Activated gamma-delta T cell treated with anti-CD3 and anti-CD28 coated beads, Interleukin-2, amount 50 U/mL, for 16 hours (primary cell): ENCODE measurements at places on chromosomes 5 and 9.

- no peak for DNase-seq
These were observed 151.5 kb downstream of the GOLPH3 start for GRCh38 chr5:32022638-32023037.

DNA sequence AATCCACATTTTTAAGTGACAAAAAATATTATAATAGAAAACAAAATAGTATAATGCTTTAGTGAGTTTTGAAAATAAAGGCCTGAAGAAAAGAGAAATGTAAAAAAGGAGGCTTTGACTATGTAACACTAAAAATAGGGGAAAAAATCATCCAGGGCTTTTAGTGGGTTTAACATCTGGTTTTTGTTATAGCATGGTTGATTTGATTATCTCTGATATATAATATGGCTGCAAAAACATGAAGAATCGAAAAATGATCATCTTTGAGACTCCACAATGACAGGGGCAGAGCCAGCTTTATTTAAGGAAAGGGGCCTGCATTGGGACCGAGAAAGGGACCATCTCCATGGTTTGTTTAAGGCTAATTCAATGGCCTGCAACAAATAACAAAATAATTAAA lies 393.8 kb downstream of the PLK2 start:
- no peak for DNase-seq

DNA sequence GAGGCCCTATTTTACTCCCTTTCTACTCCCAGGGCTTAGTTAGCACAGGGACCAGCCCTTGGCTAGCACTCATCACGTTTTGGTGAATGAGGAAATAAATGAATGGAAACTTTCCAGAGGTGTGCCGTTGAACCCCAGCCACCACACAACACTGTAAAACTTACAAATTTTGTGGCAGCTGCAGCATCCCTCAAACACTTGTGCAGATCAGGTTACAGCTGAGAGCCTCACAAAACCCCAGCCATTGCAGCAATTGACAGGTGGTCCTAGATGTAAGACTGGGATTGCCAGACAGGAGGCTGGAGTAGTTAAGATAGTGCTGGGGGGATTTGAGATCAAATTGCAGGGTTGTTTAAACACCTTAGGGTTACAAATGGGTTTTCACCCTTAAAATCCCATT lies 482.2 kb upstream of the KIF2A start:
- DNase-seq: no peak

DNA sequence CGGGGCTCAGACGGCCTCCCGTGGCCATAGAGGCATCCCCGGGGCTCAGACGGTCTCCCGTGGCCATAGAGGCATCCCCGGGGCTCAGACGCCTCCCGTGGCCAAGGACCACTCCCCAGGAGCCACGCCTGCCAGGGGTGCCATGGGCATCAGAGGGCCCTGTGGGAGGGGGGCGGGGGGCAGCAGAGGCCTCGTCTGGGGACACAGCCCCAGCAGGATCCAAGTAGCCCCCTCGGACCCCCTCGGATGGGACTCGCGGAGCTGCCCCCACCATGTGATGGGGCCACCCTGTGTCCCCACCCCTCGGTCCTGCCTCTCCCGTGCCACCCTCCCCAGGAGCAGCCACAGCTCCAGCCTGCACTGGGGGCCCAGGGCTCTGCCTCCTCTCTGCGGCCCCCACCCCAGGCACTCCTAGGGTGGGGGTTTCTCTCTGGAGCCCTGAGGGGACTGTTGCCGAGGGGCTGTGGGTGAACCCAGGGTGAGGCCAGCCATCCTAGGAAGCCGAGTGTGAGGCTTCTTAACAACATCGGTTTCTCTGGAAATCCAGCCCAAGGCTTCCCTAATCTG lies 2.5 kb downstream of the ENTPD8 start:
- no peak for DNase-seq

DNA sequence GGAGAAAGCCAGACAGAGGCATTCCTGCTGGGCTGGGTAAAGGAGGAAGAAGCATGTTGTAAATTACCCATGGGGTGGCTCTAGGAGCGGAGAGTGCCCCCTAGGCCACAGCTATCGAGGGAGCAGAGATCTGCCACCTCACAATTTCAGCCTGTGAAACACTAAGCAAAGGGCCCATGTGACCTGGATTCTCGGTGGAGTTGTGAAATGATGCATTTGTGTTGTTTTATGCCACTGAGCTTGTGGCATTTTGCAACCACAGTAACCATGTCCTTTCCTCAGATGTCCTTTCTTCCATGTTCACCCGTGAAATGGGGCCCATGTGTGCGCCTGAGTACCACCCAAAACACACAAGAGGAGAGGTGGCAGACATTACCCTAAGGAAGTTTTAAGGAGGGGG lies 159.3 kb downstream of the SYK start:
- no peak for DNase-seq

DNA sequence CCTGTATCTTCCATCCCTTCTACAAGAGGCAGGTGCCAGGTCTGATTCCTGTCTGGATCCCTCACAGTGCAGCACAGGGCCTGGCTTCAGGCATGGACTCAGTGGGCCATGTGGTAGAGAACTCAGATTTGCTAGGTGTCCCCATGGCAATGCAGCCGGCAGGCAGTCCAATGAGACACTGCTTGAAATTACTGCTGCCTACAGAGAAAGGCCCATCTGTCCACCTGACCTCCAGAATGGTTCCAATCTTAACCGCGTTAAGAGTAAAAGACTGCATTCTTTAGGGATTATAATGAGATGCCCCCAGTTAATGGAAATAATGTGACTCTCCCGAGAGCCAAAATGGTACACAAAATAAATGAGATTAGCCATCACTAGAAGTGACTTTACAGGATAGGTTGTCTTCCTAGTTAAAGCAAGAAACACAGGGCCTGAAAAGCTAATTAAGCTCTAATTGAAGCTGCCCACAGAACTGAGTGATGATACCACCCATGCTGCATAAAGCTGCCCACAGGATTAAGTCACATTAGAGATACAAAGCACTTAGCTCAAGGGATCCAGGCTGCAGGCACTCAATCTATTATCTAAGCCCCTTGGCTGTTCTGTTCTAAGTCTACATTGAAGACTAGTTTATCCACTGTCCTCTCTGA lies 11.4 kb downstream of the FAM193B start:
- DNase-seq: no peak

DNA sequence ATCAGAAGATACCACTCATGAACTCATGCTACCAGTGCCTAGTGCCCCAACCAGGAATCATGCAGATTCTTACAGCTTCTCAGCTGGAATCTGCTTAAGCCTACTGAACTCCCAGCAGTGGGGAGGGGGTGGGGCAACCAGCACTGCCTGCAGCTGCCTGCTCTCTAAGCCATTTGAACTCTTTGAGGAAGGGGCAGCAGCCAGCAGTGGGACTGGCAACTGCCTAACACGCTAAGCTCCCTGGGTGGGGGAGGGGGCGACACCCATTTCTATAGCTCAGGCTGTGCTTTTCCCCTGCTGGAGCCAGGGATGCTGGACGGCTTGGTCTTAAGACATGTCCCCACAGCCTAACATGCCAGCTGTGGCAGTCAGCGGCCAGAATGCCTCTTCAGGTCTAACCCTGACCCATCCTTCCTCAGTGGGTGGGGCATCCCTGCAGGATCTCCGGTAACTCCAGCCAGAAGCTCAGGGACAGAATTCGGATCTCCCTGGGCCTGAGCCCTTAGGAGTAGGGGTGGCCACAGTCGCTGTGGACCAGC lies 889.7 kb downstream of the CDH9 start:
- DNase-seq: no peak

GRCh38 chr5:14407051-14407450 lies 174.5 kb upstream of the OTULINL start:
- no peak for DNase-seq

DNA sequence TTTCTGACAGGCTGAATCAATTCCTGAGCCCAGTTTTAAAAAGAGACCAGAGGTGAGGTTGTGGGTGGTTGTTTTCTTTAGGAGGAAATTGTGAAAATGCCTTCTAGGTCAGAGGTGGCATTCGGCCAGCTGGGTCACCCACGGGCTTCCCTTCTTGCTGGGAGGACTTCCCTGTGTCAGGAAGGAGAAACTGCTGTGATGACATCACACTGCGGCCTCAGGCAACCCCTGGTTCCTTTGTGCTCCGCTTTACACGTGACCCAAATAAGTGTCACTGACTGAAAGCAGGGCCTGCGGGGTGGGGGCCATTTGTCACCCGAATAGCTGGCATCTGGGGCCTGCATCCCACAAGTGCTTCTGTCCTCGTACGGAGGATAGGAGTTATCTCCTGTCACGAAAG lies 39.7 kb downstream of the FABP6 start:
- DNase-seq: no peak

DNA sequence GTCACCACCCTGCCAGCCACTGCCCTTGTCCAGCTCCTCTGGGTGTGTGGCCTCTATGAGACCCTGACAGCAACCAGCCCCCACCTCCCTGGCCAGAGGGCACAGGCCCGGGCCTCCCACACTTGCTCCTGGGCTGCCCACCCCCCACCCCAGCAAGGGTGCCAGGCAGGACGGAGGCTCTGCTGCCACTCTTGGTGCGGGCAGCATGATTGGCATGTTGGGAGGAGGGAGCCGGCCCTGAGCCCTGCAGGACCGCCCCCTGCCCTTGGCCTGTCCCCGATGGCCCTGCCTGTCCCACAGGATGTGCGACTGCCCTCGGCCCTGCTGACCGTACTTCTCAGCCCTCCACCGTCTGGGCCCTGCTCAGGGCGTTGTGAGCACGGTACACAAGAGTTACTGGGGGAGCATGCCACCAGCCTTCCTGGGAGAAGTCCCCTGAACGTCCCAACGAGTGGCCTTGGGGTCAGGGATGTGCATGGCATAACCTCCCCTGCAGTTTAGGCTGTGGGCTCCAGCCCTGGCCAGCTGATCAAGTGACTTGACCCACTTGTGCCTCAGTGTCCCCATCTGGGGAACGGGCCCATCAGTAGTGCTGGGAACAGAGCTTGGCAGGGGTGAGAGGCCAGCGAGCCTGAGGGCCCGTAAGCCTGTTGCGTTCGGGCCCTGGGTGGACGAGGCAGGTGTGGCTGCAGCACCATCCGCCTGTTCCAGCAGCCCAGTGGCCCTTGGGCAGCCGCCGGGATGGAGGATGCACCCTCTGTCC lies 16.0 kb downstream of the GPSM1 start:
- DNase-seq: no peak

DNA sequence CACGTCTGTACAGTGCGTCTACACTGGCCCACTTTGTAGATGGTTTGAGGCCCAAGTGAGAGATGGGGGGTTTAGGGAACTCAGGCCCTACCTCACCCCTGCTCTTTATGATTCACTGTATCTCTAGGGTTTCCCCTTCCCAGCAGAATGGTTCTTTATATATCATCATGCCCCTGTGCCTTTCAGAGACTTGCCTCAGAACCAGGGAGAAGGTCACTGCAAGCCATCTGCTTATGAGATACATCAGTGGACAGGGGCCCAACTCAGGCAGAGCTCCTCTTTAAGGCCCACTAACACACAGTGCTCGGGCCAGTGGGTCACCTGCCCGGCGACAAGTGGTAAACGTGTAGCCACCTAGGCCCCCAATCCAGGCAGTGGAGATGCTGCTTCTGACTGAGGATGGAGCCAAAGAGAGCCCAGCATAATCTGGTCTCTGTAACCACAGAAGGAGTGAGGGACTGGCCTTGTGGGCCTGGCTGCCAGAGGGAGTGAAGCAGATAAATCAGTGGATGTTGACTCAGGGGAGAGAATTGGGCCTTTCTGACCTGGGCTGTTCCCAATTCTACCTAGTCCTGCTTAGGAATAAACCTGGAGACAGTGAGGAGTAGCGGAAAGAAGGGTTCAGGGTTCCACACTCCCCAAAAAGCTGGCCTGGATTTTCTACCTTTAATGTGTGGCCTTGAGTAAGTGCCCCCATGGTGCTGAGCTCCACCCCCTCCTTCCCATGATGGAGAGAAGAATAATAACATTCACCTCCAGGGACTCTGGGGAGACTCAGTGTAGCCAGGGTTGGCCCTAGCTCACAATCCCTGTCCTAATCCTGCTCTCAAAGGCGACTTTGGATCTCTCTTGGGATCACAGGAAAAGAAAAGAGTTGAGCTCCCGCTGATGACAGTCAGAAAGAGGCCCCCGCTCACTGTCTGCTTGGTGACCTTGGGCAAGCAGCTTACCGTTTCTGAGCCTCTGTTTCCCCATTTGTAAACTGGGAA lies 2.8 kb upstream of the DUSP1 start:
- no peak for DNase-seq

DNA sequence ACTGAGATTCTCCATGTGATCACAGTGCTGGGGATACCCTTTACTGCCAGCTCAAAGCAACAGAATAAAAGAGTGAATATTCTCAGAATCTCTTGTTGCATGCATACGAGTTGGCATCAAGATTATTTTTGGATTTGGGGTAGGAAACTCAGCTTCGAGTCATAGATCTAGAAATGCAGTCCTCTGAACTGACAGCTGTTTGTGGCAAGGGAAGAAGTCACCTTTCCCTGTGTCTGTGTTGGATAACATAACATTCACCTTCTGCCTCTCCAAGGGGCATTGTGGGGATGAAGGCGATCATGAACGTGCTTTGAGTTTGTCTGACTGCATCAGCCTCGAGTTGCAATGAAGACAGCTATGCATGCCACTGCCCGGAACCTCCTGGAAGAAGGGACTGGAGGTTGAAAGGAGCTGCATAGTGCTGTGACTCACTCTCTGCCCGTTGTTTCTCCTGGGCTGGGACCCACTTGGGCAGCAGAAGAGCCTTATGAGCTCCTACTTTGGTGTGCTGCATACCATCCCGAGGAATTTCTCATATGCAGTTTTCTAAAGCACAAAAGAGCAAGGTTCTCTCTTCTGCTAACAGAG lies 231.7 kb downstream of the ARHGAP26 start:
- no peak for DNase-seq

DNA sequence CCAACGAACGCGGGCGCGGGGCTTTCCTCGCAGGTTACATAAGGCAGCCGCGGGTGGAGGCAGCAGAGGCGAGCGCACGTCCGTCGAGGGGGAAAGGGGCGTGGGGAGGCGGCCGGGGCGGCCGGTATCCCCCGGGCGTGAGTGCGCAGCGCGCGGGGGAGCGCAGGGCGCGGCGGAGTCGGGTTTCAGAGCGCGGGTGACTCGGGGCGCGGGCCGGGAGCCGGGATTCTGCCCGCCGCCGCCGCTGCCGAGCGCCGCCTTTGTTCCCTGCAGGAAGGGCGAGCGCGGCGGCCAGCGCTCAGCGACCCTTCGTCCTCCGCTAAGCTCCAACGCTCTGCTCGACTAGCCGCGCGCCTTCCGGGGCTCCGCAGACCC lies at the start of gene COL15A1:
TSS of gene COL15A1 (plus strand) at position 226 of the 375 bp plus-strand sequence. CDS start 155 bp downstream, outside the sequence.
- DNase-seq: no peak

- no peak for DNase-seq
These were observed 64.8 kb downstream of the HABP4 start for GRCh38 chr9:96514800-96515158.

GRCh38 chr5:71475788-71476384 lies 20.4 kb downstream of the BDP1 start:
- no peak for DNase-seq

- DNase-seq: no peak
These were observed 78.2 kb upstream of the MAP3K1 start for GRCh38 chr5:56737002-56737621.

DNA sequence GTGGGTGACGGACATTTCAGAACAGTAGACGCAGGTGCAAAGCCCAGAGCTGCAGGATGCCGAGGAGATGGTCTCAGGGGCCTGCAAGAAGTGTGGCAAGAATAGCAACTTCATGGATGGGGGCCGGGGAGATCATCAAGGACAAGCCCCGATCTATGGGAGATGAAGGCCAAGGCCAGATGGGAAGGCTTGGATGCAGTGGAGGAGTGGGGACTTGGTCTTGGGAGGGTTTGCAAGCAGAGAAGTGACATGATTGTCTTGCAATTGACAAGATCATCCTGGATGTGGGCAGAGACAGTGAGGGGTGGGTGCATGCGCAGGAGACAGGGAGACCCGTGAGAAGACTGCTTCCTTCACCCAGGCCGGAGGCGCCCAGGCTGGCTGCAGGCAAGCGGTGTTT lies 198.1 kb downstream of the CDK5RAP2 start:
- no peak for DNase-seq

- DNase-seq: no peak
These were observed 29.5 kb downstream of the TPPP start for GRCh38 chr5:663436-664342.

- no peak for DNase-seq
These were observed 120.7 kb upstream of the SLIT3 start for GRCh38 chr5:169421677-169422076.
